ENCODE measurements at places on chromosomes 16 and 17.

- no peak for DNase-seq
Observed at GRCh38 chr17:41440531-41441033, at the start of gene KRT38. Gene KRT38 (minus strand): TSS chr17:41440983. CDS start chr17:41440921, 62 bp downstream.

DNA sequence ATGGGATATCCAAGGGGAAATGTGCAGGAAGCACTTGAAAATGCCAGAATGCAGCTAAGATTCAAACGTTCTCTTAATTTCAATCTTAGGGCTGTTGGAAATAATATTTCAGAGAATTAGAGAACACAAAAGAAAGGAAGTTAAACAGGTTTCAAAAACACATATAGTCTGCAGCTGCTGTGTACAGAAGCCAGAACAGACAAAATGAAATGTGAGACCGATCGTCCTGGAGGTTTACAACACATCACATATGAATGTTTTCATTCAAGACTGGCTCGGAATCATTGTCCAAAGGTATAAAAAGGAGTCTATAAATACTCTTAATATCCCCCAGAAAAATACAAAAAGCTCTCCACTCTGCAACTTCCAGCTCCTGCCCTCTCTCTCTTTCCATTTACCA, 14.3 kb downstream of the CYTH1 start:
- no peak for DNase-seq

DNA sequence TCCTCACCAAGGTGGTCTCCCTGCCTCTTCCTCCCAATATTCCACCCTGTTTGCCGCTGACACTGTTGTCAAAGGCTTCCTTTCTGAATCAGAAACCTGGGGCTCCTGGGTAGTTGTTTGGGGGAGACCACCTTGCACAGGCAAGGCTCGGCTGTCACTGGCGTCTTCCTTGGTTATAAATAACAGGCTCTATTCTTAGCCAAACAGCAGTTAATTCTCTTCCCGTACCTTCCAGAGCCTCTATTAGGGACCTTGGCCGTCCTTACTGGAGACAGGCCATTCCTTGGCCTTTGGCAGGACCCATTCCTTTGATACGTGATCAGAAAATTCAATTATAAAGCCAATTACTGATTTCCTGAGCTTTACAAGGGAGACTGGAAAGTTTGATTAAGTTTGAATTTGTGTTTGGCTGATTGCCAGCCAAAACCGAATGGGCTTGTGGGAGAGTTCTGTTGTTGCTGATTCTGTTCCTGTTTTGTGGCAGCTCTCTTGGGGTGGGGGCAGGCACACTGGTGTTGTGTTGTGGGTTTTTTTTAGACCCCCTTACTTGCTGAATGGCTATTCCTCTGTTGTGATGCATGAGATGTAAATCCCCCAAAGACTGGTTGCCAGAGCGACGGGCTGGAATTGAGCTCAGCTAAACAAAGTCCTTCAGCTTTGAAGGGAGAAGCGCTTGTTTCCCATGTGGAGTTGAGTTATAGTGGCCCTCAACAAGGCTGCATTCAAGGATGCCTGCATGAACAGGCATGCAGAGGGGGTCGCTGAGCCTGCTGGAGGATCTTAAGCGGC, 104.6 kb downstream of the GNAO1 start:
- no peak for DNase-seq

DNA sequence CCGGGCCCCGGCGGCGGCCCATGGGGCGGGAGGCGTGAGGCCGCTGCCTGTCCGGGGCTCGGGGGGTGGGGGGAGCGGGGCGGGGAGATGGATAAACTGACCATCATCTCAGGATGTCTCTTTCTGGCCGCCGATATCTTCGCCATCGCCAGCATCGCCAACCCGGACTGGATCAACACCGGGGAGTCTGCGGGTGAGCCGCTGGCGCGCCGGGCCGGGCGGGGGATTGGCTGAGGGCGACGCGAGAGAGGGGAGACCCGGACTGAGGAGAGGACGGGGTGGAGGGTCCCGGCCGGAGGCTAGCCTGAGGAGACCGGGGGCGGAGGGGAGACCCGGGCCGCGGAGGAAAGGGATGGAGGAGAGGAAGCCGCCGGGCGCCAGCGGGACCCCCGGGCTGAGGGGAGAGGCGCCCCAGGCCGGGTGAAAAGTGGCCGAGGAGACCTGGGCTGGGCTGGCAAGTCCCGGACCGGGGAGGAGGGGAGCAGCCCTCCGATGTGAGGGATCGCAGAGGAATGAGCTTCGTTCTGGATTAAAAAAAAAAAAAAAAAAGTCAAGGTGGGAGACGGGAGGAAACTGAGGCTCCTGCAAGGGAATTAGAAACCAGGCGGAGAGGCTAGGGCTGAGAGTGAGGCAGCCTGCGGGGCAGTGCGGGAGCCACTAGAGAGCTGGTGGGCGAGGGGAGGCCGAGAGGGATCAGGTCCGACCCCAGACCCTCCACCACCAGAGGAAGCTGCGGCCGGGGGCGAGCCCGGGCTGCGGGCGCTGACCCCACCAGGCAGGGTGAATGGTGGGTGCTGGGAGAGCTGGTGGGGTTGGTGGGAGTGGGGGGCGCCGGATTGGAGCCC, 526 bp downstream of the MOSMO start:
- no peak for DNase-seq

- no peak for DNase-seq
Observed at GRCh38 chr17:41989702-41990419, 23.3 kb downstream of the CNP start.
